ENCODE measurements at places on chromosomes 16 and 17.

DNA sequence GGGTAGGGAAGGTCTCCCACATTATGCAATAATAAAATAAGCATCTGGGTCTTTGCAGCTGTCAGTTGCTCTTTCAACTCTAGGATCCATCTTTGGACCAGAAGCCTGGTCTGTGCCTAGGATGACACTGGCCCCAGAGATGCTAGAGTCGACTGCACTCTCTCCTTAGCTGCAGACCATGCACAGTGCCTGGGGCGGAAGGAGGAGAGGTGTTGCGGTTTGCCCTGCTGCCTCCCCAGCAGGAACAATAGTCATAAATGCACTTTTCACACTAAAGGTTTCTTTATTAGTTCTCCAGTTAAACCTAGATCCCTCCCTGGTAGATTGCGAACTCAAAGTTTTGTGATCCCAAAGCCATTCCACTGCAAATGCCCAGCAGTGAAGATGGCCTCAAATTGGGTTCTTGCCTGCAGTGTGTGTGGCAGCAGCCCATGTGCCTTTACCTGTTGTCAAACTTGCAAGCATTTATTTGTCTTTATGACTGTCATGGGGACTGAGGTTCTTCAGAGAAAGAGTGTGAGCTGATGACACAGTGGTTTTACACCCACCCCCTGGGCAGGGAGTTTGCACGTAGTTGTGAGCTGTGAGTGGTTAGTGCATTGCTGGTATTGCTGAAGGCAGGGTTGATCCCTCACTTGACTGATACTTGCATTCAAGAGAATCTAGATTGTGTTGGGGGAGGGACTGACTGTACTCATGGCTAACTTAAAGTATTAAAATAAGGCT lies 10.3 kb downstream of the ATXN1L start:
- no peak for DNase-seq
- no peaks in the 10 kb centered on the region for H3K27me3 ChIP-seq
- no peak overlapping the region for H3K4me3 ChIP-seq
- peaks cover 11% of the 10 kb centered on the region for H3K36me3 ChIP-seq
- H3K27ac ChIP-seq = no peak overlapping the region

- no peaks in the 10 kb centered on the region for H3K27me3 ChIP-seq
- H3K4me1 ChIP-seq = no peaks in the 10 kb centered on the region
- no peaks in the 10 kb centered on the region for H3K36me3 ChIP-seq
- no peak overlapping the region for H3K4me3 ChIP-seq
- no peak for DNase-seq
Measured at GRCh38 chr16:66043326-66043725, 323.2 kb upstream of the CDH5 start.

GRCh38 chr17:50533185-50533584 lies 650 bp downstream of the EPN3 start:
- H3K4me1 ChIP-seq = no peaks in the 10 kb centered on the region
- H3K27me3 ChIP-seq = peaks cover 29% of the 10 kb centered on the region
- no peaks in the 10 kb centered on the region for H3K36me3 ChIP-seq
- no peak overlapping the region for H3K27ac ChIP-seq
- H3K4me3 ChIP-seq = no peak overlapping the region

DNA sequence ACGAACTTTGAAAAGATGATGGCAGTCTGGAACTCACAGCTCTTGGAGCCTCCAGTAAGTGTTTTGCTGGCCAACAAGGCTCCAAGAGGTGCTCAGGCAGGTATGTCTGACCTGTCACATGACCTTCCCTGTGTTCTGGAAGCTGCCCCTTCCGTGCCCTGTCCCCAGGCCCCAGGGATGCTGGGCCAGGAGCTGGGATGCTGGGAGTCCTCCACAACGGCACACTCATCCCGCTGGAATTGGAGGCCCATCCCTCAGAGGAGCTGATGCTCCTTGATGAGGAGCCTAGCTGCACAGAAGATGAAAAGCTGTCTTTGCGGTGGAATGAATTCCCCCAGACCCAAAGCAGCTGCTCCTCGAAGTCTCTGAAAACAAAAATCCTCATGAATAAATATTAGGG lies 47.8 kb downstream of the HOXB1 start:
- peaks cover 2% of the 10 kb centered on the region for H3K4me1 ChIP-seq
- no peak for DNase-seq
- peaks cover 22% of the 10 kb centered on the region for H3K27me3 ChIP-seq
- no peak overlapping the region for H3K27ac ChIP-seq
- no peak overlapping the region for H3K4me3 ChIP-seq

DNA sequence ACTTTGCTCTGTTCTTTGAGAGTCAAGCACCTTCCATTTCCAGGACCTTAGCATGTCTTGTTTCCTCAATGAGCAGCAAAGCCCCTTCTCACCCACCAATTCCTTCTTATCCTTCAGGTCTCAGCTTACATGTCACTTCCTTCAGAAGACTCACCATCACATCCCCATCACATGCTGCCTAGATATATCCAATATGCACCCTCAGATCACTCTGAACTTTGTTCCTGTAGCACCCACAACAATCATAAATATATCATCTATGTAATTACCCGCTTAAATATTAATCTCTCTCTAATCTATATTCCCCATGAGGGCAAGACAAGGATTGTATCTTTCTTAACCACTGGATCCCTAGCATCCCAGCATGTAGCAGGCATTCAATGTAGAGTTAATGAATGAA lies 30.4 kb downstream of the KANSL1 start:
- DNase-seq = no peak
- no peak overlapping the region for H3K4me3 ChIP-seq
- peaks cover 2% of the 10 kb centered on the region for H3K36me3 ChIP-seq
- peaks cover 29% of the 10 kb centered on the region for H3K4me1 ChIP-seq
